ENCODE measurements at places on chromosomes 16 and 17. TPM values are rescaled to one million over a fixed set of nuclear protein-coding genes. Genes with fewer than 3 reads are reported as not detected.

Gene QPRT
- 25.5 TPM for total RNA-seq

Gene DNAAF8
- 0.57 TPM for total RNA-seq

Gene OSGIN1
- 5.9 TPM for total RNA-seq

Gene CEMP1
- total RNA-seq, result not detected

Gene PNMT
- not detected for total RNA-seq

Gene THOC6
- total RNA-seq, result 40.7 TPM

Gene NXN
- 51.8 TPM for total RNA-seq

Gene MKS1
- total RNA-seq, result 14.6 TPM

Gene NTN1
- 0.29 TPM for total RNA-seq

Gene SNAI3
- 0.22 TPM for total RNA-seq

Gene CACNG4
- not detected for total RNA-seq

Gene MYH1
- total RNA-seq, result not detected

Gene RHBDL1
- total RNA-seq, result 2.3 TPM

Gene KRTAP9-2
- not detected for total RNA-seq

Gene TEKT1
- total RNA-seq, result not detected

Gene KRTAP17-1
- not detected for total RNA-seq

Gene TMC8
- total RNA-seq, result not detected

Gene PTGES3L
- total RNA-seq, result 1.9 TPM

Gene DPEP1
- 0.88 TPM for total RNA-seq

Gene PRSS22
- total RNA-seq, result not detected

Gene LRRC37A3
- 7.4 TPM for total RNA-seq

Gene MYH8
- total RNA-seq, result not detected

All from placental pericyte (primary cell).